ENCODE measurements at places on chromosomes 4 and X.

GRCh38 chr4:119797238-119797894, 168.8 kb upstream of the PDE5A start:
- DNase-seq, result no peak

DNA sequence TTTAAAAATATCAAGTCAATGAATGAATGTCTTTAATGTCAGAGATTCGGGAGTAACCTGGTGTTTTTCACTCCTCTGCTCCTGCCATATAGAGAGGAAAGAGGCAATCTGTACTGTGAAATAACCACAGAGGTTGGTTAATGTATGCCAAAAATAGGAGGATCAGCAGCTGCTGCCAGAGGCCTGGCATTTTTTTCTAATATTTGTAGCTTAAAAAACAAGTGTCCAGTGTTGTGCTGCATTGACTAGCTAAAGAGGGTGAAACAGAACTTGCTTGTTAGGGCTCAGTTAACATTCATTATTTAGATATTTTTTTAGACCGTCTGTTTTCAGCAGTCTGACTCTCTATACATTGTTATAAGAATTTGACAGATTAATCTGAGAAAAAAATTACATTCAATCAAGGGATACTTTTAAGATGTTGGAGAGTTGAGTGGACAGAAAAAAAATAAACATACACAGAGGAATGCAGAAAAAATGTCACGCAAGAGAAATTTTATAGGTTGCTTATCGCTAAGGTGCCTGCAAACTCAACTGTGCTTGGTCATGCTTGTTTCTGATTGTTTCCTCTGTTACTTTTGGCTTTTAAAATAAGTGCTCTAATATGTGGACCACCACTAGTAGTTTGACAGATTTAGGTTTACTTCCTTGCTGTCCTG, 392.3 kb upstream of the GALNT7 start:
- DNase-seq, result no peak

- no peak for DNase-seq
Measured at GRCh38 chr4:147843162-147843561, 111.3 kb downstream of the ARHGAP10 start.

DNA sequence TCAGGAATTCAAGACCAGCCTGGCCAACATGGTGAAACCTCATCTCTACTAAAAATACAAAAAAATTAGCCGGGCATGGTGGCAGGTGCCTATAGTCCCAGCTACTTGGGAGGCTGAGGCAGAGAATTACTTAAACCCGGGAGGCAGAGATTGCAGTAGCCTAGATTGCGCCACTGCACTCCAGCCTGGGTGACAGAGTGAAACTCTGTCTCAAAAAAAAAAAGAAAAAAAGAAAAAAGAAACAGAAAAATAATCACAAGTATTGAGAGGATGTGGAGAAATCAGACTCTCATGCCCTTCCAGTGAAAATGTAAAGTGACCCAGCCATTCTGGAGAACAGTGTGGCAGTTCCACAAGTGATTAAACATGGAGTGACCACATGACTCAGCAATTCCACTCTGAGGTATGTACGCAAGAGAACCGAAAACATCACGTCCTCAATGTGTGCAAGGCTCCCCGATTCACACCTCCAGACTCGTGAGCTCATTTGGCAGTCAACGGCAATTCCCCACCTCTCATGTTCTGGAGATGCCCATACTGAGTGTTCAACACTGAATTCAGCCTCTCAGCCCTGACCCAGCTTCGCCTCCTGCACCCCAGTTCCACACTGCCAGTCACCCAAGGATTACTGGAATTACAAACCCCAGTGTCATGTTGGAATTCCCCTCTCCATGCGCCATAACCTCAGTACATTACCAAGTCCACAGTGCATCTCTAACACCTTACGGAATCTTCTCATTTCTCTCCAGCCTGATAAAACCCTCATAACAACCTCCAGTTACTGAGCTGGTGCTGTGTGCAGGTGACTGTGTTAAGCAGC, 21.1 kb downstream of the ACOX3 start:
- no peak for DNase-seq

- no peak for DNase-seq
Measured at GRCh38 chr4:153497091-153497531, 31.0 kb downstream of the TMEM131L start.

GRCh38 chr4:186840222-186840701, 116.6 kb upstream of the FAT1 start:
- DNase-seq, result no peak

- DNase-seq, result no peak
Measured at GRCh38 chr4:102574317-102574716, 73.2 kb downstream of the NFKB1 start.

GRCh38 chr4:3668825-3669552, 97.2 kb upstream of the ADRA2C start:
- no peak for DNase-seq

GRCh38 chrX:71198066-71198465, 25.0 kb upstream of the GJB1 start:
- no peak for DNase-seq

- DNase-seq, result no peak
Measured at GRCh38 chr4:140069066-140069465, 84.9 kb downstream of the MAML3 start.

DNA sequence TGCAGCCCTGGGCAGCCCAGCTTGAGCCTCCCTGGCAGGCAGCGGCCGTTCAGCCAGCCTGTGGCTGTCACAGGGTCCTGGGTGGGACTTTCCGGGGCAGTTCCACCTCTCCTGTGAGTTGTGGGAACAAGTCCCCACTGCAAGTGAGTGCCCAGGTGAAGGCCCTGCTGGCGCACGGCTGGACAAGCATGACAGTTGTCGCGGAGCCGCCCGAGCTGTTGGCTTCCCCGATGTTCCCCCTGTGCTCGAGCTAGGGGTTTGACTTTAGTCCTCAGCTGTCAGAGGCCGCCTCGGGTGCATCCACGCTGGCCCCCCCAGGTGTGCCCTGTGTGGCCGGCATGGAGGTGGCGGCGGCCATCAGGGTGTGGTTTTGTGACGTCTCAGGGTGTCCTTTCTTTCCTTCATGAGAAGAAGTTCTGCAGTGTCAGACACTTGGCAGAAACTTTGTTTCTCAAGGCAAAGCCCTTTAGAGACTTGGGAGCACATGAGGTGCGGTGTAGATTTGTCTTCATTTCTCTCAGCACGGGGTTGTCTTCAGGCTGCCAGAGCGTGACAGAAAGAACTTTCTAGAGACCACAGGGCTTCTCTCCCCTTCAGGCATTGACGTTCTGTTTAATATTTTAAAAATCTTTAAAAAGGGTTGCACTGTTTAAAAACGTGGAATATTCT, 69.4 kb upstream of the HGFAC start:
- DNase-seq, result no peak

DNA sequence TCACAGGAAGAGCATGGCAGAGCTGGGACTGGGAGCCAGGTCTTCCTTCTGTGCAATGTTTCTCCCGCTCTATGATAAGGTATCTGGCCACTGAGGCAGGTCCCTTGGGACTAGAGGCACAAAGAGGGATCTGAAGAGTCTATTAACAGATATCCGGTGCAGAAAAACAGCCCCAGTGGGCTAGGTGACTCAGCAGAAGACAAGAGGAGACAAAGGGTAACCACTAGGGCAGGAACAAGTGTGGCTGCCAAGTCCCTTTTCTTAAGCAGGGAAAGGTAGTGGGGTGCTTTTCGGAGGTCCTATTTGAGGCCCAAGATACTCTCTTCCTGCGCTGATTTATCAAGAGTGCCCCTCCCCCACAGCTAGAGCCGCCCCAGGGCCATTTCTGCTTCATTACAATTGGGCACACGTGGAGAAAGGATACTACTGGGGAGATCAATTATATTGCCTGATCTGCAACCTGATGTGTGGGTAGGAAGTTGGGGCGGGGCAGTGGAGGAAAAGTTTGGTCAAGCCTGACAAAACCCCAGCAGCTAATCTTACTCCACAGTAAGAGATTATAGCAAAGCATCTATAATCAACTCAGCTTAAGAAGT, at the start of gene DGAT2L6:
TSS of gene DGAT2L6 (plus strand) at position 546 of the 596 bp plus-strand sequence. CDS start 100 bp downstream, outside the sequence.
- DNase-seq, result no peak

GRCh38 chr4:78707793-78708192, 68.4 kb upstream of the BMP2K start:
- no peak for DNase-seq

- DNase-seq, result no peak
Measured at GRCh38 chr4:127181001-127181400, 451.8 kb upstream of the INTU start.

- no peak for DNase-seq
Measured at GRCh38 chrX:109934434-109934833, 68.5 kb upstream of the TMEM164 start.

DNA sequence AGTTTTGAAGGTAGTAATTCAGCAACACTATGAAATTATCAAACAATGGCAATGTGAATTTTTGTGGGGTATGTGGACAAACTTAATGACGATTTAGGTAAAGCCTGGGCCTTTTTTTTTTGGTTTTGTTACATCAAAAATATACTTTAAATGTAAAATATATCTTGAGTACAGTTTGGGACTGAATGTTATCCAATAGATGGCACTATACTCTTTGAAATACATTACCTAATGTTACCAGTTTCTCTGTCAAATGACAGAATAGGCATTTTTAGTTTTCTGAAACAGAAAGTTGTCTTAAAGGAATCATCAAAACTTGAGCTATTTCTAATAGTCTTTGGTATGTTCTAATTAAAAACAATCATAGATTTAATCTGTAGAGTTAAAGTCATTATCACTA, 1651.9 kb downstream of the C4orf33 start:
- DNase-seq, result no peak

DNA sequence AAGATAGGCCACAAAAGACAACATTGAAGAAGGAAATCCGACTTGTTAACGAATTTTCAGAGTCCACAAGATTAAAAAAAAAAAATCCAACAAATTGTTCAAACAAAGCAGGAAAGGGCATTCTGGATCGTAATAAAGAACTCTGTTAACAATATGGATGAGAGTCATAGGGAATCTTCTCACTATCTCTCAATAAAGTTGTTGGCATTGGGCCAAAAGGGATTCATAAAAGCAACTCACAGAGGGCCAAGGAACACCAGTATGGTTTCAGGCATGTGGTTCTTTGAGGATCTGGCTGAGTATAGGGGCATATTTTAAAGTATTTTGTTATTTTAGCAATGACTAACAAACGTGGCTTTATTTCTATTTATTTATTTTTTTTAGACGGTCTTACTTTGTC, 49.5 kb downstream of the SHISA3 start:
- DNase-seq, result no peak

- no peak for DNase-seq
Measured at GRCh38 chrX:144566592-144566991, 680.7 kb upstream of the SPANXN1 start.

DNA sequence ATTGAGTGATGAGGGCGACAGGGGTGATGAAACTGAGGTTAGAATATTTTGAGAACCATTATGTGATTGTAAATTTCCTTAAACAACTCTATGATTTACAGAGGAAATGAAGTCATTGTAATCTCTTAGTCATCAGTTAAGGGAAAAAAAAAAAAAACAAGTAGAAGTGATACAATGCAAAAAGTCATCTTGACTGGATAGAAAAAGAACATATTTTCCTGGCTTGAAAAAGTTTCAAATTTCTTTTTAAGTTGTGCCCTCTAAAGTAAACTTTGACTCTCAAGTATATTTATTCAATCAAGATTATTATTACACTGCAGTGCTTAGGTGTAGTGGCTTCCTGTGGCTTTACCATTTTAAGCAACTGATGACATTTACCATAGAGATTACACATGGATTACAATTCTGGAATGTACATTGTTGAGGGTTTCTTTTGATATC, 40.6 kb downstream of the GABRB1 start:
- DNase-seq, result no peak

GRCh38 chr4:81498046-81498445, 26.3 kb upstream of the RASGEF1B start:
- DNase-seq, result no peak

- DNase-seq, result no peak
Measured at GRCh38 chr4:99180382-99181070, 36.4 kb upstream of the ADH4 start.

- DNase-seq, result no peak
Measured at GRCh38 chrX:350148-350533, 31.5 kb upstream of the GTPBP6 start.
